SK-N-MC (cell line): ENCODE measurements at places on chromosomes 11 and 22.

GRCh38 chr22:20319041-20319744 lies 667 bp downstream of the DGCR6L start:
- no peak for DNase-seq

DNA sequence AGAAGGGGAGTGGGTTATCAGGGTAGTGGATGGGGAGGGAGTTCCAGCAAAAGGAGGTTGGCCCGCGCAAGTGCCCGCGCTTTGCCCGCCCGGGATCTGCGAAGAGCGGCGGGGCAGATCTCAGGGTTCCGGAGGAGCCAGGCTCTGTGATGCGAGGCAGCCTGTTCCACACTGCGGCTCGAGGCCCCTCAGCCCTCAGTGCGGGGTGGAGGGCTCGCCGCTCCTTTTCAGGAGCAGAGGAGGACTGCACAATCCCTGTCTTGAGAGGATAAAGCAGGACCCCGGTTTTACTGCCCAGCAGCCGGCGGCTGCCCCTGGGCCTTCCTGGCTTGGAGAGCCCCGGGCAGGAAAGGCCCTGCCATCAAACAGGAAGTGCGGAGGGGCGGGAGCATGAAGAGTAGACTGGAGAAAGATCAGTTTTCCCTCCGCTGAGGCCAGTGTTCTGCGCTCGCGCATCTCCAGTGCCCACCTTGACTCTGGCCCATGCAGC lies 6.2 kb downstream of the SLC6A5 start:
- DNase-seq = no peak

GRCh38 chr22:37383341-37383740 lies 43.9 kb downstream of the ELFN2 start:
- DNase-seq = no peak

- DNase-seq = peak; percentile 24
Observed at GRCh38 chr11:100575860-100576717, 111.0 kb upstream of the ARHGAP42 start.

DNA sequence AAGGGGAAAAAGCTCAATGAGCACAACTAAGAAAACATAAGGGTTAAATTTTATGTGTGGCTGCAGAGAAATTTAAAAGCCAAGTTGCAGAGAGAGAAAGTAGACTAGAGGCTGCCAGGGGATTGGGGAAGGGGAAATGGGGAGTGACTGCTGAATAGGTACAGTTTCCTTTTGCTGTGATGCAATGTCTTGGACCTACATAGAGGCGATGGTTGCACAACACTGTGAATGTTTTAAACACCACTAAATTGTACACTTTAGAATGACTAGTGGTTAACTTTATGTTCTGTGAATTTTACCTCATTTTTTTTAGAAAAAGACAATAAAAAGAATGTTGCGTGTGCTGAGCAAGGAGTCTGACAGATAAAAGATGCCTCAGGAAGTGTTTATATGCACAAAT lies 36.5 kb downstream of the TENM4 start:
- no peak for DNase-seq

GRCh38 chr11:94100253-94100652 lies 28.4 kb upstream of the PANX1 start:
- no peak for DNase-seq
